Fibroblast of mammary gland (primary cell): ENCODE measurements at places on chromosomes 6 and 20.

- DNase-seq, result peak; percentile 44
Observed at GRCh38 chr6:15331143-15331542, 85.3 kb downstream of the JARID2 start.

DNA sequence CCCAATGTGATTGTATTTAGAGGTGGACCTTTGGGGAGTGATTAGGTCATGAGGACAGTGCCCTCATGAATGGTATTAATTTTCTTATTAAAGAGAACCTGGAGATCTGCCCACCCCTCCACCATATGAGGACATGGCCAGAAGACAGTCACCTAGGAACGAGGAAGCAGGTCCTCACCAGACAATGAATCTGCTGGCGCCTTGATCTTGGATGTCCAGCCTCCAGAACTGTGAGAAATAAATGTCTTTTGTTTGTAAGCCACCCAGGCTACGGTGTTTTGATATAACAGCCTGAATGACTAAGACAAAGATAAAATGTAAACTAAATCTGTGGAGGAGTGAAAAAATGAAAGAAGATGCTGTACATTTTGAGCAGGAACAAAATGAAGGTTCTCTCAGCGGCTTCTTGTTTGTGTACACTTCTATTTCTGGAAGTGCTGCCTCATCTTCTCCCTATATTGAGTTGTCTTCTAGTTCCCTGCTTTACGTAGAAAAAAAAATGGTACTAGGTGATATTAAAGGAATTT lies 1.5 kb upstream of the IPCEF1 start:
- no peak for DNase-seq

- DNase-seq, result peak; percentile 69
Observed at GRCh38 chr6:71072508-71072907, 115.6 kb upstream of the B3GAT2 start.

DNA sequence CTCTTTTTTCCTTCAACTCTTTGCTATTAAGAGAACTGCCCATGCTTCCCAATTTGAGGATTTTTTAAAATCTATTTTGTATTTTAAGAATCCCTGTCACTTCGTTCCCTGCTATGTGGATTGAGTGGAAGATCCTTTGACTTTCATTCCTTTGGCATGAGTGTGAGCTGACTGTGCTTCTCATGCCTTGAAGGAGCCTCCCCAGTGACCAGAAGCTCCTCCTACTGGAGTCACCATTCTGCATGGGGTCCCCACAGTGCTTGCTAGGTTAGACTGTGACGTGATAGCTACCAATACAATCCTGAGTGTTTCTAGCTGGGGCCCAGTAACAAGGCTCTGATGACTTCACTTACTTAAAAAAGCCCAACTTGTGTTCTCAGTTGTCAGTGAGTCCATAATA lies 104.4 kb upstream of the LAMP5 start:
- peak; percentile 90 for DNase-seq

DNA sequence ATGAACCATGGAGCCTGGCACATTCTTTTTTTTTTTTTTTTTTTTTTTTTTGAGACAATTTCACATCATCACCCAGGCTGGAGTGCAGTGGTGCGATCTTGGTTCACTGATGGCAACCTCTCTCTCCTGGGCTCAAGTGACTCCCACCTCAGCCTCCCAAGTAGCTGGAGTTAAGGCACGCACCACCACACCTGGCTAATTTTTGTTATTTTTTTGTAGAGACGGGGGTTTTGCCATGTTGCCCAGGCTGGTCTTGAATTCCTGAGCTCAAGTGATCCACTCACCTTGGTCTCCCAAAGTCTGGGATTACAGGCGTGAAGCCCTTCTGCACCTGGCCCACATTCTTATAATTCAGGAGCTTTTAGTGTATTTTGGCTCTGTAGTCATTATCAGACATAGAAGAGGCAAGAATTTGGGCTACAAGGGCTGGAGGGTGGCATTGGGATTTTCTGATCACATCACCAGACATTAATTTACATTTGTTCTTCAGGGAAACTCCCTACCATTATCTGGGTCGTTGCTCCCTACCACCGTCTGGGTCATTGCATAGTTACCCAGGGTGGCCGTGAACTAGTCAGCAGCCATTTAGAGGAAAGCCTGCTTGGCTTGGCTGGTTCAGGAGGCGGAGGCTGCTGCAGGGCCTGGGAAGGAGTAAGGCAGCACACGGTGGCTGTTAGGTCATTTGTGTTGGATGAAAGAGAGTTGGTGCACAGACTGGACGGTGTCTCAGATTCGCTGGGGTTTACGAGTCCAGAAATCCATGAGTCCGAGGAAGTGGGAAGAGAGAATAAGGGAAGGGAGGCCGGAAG lies 17.6 kb downstream of the ARID1B start:
- no peak for DNase-seq

GRCh38 chr20:31716818-31717477 lies 5.7 kb downstream of the BCL2L1 start:
- DNase-seq, result no peak

GRCh38 chr20:47175493-47175892 lies 181.0 kb downstream of the ZMYND8 start:
- DNase-seq, result no peak

DNA sequence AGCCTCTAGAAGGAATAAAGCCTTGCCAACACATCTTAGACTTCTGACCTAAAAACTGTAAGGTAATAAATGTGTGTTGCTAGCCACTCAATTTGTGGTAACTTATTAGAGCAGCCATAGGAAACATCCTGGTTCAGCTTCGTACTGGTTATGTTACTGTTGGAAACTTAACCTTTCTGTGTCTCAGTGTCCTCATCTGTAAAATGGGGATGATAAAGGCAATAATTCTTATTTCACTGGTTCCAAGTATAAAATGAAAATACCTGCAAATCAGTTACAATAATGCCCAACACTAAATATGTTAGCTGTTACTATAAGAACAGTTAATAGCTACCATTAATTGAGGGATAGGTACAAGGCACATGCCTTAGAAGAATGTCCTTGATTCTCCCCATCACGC lies 14.3 kb upstream of the RBPJL start:
- DNase-seq, result no peak

DNA sequence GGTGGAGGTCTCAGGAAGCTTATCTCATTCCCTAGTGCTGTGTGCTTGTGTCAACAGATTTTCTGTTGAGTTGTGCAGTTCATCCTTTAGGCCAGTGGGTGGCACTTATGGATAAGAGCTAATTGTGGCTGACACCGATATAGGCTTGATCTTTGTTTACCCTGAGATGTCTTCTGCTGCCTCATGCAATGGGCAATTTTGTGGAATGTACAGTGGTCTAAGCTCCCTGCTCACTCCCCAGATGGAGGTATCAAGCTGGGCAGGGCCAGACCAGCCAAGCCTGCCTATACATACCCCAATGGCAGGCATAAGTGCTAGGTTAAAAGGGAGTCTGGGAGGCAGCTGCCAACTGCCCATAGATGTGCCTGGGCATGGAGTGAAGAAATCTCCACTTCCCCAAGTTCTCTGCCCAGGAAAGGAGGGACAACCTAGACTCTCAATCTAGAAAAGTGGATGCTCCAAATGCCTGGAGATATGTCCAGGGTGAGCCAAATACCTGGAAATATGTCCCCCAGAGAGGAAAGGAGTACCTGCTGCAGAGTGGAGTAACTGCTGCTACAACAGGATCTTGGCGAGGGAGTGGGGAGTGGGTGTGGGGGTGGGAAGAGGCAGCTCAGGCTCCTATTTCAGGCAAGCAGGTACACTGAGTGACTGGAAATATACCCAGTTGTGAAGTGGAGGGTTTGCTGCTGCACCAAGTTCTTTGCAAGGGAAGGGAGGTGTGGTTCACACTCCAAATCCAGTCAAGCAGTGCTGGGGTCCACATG lies 53.2 kb upstream of the ARG1 start:
- peak; percentile 59 for DNase-seq

GRCh38 chr20:32792316-32792715 lies 27.4 kb upstream of the MAPRE1 start:
- no peak for DNase-seq

GRCh38 chr6:14757418-14757817 lies 488.5 kb upstream of the JARID2 start:
- no peak for DNase-seq

DNA sequence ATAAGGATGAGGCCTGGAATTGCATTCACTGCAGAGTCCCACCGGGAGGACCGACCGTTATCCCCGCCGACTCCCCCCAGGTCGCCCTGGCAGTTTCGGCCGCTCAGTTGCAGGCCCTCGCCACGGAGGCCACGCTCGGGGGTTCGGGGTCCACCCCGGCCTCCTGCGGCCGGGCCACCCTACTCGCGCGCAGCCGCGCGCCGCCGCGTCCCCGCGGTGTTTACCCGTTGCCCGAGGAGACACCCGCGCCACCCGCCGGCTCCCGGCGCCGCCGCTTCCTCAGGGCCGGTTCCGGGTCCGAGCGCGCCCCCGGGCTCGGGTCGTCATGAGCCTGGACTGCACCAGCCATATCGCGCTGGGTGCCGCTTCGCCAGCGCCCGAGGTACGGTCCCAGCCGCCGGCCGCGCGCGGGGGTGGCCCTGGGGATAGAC lies at the start of gene CCDC170:
Gene CCDC170 (plus strand): TSS at position 214 of the 431 bp plus-strand sequence. CDS start 112 bp downstream, at position 326.
- no peak for DNase-seq

GRCh38 chr6:163640641-163641040 lies 226.1 kb downstream of the QKI start:
- DNase-seq, result no peak

GRCh38 chr20:7637184-7637583 lies 303.1 kb downstream of the HAO1 start:
- no peak for DNase-seq

- DNase-seq, result no peak
Observed at GRCh38 chr6:20314866-20315845, 86.5 kb upstream of the E2F3 start.
